ENCODE measurements at places on chromosomes 12 and 14. TPM values are rescaled to one million over a fixed set of nuclear protein-coding genes. Genes with fewer than 3 reads are reported as not detected.

Gene TGFB3
- total RNA-seq, result not detected

Gene CCDC60
- not detected for total RNA-seq

Gene RIPK3
- total RNA-seq, result not detected

Gene IFNG-AS1
- not detected for total RNA-seq

Gene CLEC9A
- not detected for total RNA-seq

Gene YEATS4
- total RNA-seq, result 29.6 TPM

Gene UNC79
- 0.13 TPM for total RNA-seq

Gene VASH1
- 0.13 TPM for total RNA-seq

Gene LRTM2
- total RNA-seq, result not detected

Gene SRRM4
- not detected for total RNA-seq

Gene OR5AU1
- not detected for total RNA-seq

Gene AQP5
- total RNA-seq, result not detected

Gene HEATR5A
- total RNA-seq, result 23.4 TPM

Gene RNASE2
- not detected for total RNA-seq

Gene SBNO1
- 17.2 TPM for total RNA-seq

Gene DPY19L2
- 7.0 TPM for total RNA-seq

Gene KRT73
- total RNA-seq, result not detected

Gene TPCN1
- 17.0 TPM for total RNA-seq

Gene ARID4A
- 7.6 TPM for total RNA-seq

Gene UBR7
- total RNA-seq, result 47.7 TPM

Gene OTX2
- not detected for total RNA-seq

Gene KRT2
- not detected for total RNA-seq

Gene FBXL14
- total RNA-seq, result 8.1 TPM

Gene GLT8D2
- total RNA-seq, result 40.1 TPM

Gene CMTM5
- not detected for total RNA-seq

Gene KIF5A
- 2.8 TPM for total RNA-seq

Gene TTC9
- total RNA-seq, result 0.38 TPM

Gene TMEM179
- total RNA-seq, result not detected

Gene SETD3
- total RNA-seq, result 84.2 TPM

Gene ACSM4
- not detected for total RNA-seq

Data from SJSA1 (cell line).